ENCODE measurements at places on chromosomes 2 and 18.

DNA sequence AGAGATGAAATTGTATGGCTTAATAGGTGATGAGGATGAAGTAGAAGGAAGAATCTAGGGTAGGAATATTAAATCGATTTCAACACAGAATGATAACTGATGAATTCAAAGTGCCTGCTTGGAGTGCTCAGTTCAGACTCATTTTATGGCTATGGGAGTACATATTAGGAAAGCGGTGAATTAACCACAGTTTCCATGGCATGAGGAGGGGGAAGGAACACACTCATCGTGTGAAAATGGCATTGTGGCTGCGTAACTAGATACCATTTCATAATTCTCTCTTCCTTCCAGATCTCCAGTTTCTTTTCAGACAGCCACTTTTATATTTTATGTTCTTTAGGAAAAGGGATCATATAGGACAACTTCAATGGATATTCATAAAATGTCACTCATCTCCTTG, 232.3 kb upstream of the KCNJ3 start:
- no peak for DNase-seq

DNA sequence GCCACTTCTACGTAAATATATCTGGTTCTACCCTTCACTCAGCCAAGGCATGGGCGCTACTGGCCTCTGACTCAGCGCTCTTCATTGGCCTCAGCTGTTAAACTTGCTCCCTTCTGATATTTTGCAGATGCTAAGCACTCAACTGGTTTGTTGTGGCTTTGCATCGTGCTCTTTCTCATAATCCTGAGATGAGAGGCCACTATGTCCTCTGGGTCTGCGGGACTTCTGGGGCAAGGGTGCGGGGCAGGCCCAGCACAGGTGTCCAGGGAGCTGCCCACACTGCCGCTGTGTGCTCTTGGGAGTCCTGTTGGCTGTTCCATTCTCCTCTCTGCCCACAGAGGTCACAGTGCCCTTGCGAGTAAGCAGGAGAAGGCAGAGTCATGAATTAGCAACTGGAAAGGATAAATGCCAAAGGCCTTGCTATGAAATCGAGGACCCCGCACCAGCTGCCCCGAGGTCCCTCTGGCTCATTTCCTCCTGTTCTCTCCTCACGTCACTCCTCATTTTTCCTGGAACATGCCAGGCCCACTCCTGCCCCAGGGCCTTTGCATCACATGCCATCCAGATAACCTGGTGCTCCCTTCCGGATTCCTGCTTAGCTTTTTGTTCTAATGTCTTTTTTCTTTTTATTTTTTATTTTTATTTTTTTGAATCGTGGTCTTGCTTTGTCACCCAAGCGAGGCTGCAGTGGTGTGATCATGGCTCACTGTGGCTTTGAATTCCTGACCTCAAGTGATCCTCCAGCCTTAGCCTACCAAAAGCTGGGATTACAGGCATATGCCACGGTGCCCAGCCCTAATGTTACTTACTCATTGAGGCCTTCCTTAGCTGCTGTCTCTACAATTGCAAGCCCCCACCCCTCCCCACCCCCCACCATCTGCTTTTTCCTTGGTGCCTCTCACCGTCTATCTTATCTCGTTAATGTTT, 34.9 kb upstream of the MAT2A start:
- peak; percentile 55 for DNase-seq

GRCh38 chr2:78023356-78023755, 501.2 kb upstream of the LRRTM4 start:
- DNase-seq: no peak

GRCh38 chr2:148614014-148614321, 30.6 kb upstream of the EPC2 start:
- DNase-seq: no peak

- DNase-seq: no peak
These were observed 57.2 kb upstream of the RTN4 start for GRCh38 chr2:55107436-55107835.

GRCh38 chr2:128577141-128577930, 258.7 kb upstream of the HS6ST1 start:
- DNase-seq: no peak
